ENCODE measurements at places on chromosomes 3 and 15. TPM values are rescaled to one million over a fixed set of nuclear protein-coding genes. Genes with fewer than 3 reads are reported as not detected.

GRCh38 chr3:120793601-120794000, 51.1 kb downstream of the GTF2E1 start:
- no peak for DNase-seq

- DNase-seq = no peak
Measured at GRCh38 chr15:100265641-100266035, 76.1 kb downstream of the ADAMTS17 start.

DNA sequence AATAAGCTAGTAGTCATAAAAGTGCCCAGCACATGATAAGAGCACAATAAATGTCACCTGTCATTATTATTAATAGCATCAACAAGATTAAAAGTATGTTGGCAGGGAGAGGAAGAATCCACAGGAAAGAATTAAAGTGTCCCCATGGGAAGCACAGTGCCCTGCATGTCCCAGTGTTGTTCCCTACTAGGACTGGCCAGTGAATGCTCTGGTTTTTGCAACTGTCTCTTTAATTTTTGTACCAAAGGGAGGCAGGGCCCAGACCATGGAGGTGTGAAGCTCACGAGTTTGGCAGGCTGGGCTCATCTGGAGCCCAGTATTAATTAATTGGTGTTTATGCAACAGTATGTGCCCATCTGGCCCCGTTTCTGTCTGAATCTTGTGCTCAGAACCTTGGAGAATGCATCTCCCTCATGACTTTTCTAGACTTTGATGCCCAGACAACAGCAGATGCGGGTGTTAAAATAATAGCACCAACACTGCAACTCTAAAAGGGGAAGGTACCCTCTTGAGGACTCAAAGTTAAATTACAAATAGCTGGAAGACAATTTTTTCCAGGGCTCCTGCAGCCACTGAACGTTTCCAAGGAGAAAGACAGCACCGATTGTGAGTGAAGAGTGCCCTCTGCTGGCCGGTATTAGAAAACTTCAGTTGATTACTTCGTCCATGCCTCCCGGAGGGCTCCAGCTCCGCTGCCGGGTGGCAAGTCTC, 71.9 kb upstream of the SPATA12 start:
- peak; percentile 93 for DNase-seq

DNA sequence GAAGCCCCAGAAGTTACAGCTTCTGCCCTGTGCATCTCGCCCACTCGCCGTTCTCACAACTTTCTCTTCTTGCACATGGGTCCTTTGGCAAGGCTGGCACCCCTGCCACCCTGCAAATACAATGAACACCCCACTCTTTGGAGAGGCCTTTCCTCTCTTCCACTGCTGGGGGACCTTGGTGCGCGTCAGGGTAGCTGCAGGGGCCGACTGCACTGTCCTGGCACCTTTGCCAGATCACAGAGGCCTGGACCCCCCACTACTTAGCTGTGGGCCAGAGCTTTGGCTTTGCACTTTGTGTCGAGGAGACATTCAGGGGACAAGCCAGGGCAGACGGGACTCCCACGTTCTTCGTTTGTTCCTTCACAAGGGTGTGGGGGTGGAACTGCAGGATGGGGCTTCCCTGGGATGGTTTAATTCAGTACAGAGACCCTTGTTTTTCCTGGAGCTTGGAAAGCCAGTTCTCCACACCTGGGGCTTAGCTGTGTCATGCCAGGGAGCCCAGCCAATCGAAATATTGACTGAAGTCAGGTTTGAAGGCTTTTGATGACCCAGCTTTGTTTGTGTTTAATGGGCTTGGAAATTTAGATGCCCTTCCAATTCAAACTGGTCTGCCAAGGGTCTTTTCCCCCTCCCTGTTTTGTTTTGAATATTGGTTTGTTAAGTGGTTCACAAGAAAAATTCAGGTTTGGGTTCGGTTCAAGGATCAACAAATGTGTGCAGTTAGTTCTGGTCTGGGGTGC, 256.1 kb upstream of the TLE3 start:
- no peak for DNase-seq

The FLNB gene
- 13.8 TPM for polyA plus RNA-seq

The C2CD4A gene
- polyA plus RNA-seq = not detected

DNA sequence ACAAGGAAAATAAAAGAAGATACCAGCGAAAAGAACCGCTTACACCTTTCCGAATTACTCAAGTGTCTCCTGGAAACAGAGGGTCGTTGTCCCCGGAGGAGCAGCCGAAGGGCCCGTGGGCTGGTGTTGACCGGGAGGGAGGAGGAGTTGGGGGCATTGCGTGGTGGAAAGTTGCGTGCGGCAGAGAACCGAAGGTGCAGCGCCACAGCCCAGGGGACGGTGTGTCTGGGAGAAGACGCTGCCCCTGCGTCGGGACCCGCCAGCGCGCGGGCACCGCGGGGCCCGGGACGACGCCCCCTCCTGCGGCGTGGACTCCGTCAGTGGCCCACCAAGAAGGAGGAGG, 325 bp downstream of the ALCAM start:
- DNase-seq = no peak

The ADGRG7 gene
- 49.4 TPM for polyA plus RNA-seq

GRCh38 chr15:44501768-44502366, 35.1 kb upstream of the EIF3J start:
- peak; percentile 18 for DNase-seq

The FOXL2 gene
- not detected for polyA plus RNA-seq

The CASR gene
- polyA plus RNA-seq = not detected

- peak; percentile 64 for DNase-seq
Measured at GRCh38 chr15:81947548-81947947, 98.3 kb downstream of the MEX3B start.

The ZNF592 gene
- polyA plus RNA-seq = 22.9 TPM

- no peak for DNase-seq
Measured at GRCh38 chr15:66620744-66621344, 55.0 kb upstream of the LCTL start.

The CPNE9 gene
- 0.06 TPM for polyA plus RNA-seq

The RYR3 gene
- polyA plus RNA-seq = 0.72 TPM

DNA sequence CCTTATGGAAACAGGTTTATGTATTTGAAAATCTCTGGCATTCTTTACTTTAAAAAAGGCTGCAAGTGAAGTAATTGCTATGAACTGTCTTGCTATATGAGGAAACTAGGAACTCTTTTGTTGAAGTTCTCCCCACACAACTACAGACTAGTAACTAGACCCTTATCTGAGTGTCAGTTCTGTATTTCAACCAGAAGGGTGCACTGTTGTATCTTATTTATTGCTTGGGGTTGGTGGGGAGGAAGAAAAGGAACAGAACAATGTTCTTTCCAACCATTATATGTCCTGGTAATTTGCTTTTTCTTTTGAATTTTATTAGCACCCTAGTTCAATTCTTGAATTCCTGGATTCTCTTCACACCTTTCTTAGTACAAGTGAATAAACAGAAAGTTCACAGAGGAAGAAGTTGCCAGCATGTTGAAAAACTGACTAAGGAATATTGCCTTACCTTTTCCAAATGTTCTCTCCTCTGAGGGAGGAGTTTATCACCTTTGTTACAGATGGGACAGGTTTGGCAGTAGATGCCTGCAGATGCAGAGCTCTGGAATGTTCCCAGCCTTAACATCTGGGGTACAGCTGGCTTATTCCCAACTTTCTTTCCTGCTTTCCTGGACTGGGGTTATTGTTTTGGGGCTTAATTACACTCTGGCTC, 162.4 kb upstream of the CFAP20DC start:
- peak; percentile 61 for DNase-seq

The LDHAL6B gene
- polyA plus RNA-seq = not detected

GRCh38 chr15:90550919-90551318, 21.2 kb downstream of the CRTC3 start:
- no peak for DNase-seq

DNA sequence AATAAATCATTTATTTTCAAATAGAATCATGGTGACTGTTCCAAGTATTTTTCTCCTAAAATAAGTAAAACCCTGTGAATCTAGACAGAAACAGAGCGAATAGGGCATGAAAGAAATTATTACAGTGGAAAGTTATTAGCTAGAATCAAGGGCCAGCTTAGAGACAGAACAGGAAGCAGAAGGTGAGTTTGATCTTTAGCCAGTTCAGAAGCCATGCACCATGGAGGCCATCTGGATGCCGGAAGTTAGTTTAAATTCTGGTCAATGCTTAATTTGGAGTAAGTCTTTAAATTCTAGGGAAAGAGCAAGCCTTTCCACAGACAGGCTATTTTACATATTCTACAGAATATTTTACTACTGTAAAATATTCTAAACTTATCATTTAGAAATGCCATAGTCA, 574.8 kb downstream of the CADM2 start:
- no peak for DNase-seq

- DNase-seq = no peak
Measured at GRCh38 chr15:64622410-64623260, 152.8 kb downstream of the RBPMS2 start.

The GOLGA8H gene
- 0.36 TPM for polyA plus RNA-seq

The FAM227B gene
- polyA plus RNA-seq = 23.6 TPM

GRCh38 chr15:73176598-73176997, 124.3 kb downstream of the NEO1 start:
- DNase-seq = no peak

- no peak for DNase-seq
Measured at GRCh38 chr3:5007873-5008272, 28.6 kb downstream of the BHLHE40 start.

The THBS1 gene
- polyA plus RNA-seq = 22.4 TPM

DNA sequence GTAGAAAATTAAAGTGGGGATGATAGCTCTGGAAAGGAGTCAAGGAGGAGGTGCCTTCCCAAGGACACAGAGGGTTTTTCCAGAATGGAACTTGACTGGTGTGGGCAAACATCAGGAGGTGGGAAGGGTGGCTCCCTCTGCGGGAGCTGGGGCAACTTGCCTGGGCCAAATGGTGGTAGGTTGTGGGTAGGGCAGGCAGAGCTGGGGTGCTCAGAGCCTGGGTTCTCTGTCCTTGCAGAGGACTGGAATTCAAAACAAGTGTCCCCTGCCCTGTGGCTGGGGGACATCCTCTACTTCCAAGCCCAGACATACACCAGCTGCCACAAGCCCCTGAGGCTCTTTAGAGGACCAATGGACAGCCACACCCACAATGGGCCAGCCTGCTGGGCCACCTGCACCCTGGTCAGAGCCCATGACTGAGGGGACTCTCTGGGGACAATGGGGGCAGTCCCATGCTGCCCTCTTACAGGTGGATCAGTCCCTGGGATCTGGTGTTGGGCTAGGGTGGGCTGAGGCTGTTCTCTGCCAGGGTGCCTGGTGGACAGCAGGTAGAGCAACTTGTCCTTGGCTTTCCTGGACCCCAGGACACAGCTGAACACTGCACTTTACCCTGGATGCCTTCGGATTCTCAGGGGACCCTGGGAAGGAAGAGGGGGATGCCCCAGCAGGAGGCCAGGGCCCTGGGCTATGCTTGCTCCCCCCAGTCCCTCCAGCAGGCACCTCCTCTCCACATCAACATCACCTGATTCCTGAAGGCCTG, 38.6 kb upstream of the CSPG4 start:
- DNase-seq = no peak

- no peak for DNase-seq
Measured at GRCh38 chr15:74892313-74892712, 2.5 kb downstream of the MPI start.

The FAM98B gene
- 2.4 TPM for polyA plus RNA-seq

DNA sequence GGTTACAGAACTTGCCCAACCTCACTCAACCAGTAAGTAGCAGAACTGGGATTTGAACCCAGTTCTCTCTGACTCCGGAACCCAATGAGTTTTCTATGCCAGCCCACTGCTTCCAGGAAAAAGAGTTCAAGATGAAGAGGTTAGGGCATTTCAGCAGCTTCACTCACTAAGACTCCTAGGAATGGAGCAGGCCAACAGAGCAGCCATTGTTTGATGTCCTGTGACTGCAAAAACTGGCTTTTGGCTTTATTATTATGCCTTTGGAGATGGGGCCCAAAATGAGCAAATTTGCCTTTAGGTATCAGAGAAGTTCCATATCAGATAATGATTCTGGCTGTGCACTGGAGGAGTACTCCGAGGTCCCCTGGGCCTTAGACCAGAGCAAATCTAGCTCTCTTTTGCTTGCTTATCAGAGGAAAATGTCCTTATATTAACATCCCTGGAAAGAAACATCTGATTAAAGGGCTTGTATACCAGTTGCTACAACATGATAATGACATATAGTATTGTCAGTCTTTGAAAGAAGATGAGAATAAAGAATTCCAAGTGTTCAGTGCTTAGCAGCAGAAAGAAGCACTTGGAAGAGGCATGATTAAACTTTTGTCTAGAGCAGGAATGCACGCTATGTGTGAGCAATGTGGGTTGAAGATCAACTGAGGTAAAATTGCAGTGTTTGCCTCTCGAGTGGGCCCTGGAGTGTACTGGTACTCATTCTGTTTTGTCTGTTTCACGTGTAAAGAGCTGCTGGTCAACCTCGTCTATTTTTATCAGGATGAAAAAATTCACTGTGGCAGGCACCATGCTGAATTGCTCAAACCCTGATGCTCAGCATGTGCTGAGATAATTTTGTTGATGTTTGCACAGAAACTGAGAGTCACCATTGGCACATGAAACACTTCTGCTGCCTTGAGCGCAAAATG, 21.8 kb upstream of the KLHL24 start:
- DNase-seq = no peak

- DNase-seq = no peak
Measured at GRCh38 chr3:9781551-9781950, 10.7 kb downstream of the TADA3 start.

GRCh38 chr3:32780735-32781210, 37.0 kb upstream of the TRIM71 start:
- peak; percentile 59 for DNase-seq

- no peak for DNase-seq
Measured at GRCh38 chr3:103513003-103513402, 1078.2 kb downstream of the ZPLD1 start.

GRCh38 chr3:112042842-112043280, 8.3 kb downstream of the TMPRSS7 start:
- no peak for DNase-seq

- no peak for DNase-seq
Measured at GRCh38 chr15:70227147-70227546, 129.4 kb upstream of the TLE3 start.

DNA sequence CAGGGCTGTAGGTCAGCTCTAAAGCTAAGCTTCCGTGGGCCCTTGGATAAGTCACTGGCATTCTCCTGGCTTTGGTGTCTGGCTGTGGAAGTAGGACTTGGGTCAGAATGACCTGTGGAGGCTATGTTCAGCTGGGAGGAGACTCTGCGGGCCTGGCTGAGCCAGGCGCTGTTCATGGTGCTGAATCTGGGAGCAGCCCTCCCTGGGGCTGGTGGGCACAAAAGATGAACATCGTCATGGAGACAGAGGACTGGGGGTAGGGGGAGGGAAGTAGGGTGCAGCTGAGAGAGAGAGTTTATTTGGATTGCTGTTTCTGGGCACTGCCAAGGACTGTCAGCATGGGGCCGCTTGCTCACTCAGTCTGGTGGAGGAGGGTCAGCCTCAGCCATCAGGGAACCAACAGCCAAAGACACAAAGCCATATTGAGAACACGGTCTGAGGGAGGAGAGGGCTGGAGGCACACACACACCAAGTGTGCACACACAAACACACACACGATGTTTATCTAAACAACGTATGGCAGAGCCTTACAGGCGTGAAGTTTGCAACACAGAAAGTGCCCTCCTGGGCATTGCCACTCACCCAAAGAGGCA, 120.7 kb upstream of the LINGO1 start:
- peak; percentile 84 for DNase-seq

Measured in cardiac muscle cell (in vitro differentiated cells and primary cell).